ENCODE measurements at places on chromosomes 2 and 18. TPM values are rescaled to one million over a fixed set of nuclear protein-coding genes. Genes with fewer than 3 reads are reported as not detected.
A peak's percentile ranks its signal among the peaks of the same experiment; 100 is the strongest.

GRCh38 chr2:46914578-46915230 is 902 bp downstream of the MCFD2 start:
- no peak for DNase-seq
- H3K4me1 ChIP-seq: peaks cover 43% of the 10 kb centered on the region
- H3K27ac ChIP-seq: peak overlapping the region; percentile 82
- peaks cover 10% of the 10 kb centered on the region for H3K36me3 ChIP-seq
- peak overlapping the region; percentile 87 for H3K4me3 ChIP-seq
- no peaks in the 10 kb centered on the region for H3K27me3 ChIP-seq

DNA sequence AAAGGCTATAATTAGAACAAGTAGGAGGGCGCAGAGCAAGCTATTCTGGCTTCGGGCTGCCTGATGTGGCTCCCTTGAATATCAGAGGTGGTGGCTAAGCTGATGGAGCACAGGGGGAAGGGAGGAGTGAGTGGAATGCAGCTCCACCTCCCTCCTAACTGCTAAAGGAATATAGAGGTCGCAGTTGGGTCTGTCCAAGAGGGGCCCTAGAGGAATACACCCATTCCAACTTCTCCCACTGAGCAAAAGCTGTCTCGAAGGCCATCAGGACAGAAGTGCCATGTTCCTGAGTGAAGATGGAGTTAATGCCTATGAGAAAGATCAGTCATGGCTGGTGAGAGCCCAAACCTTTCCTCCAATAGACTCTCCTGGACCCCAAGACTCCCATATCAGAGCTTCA is 32.8 kb upstream of the MARCO start:
- no peaks in the 10 kb centered on the region for H3K27me3 ChIP-seq
- H3K4me1 ChIP-seq: no peaks in the 10 kb centered on the region
- DNase-seq: no peak
- H3K4me3 ChIP-seq: no peak overlapping the region
- H3K27ac ChIP-seq: no peak overlapping the region

GRCh38 chr18:22839340-22839821 is 93.7 kb upstream of the RBBP8 start:
- DNase-seq: no peak
- peaks cover 5% of the 10 kb centered on the region for H3K27me3 ChIP-seq
- H3K4me3 ChIP-seq: no peak overlapping the region
- H3K4me1 ChIP-seq: peaks cover 12% of the 10 kb centered on the region
- no peaks in the 10 kb centered on the region for H3K36me3 ChIP-seq

DNA sequence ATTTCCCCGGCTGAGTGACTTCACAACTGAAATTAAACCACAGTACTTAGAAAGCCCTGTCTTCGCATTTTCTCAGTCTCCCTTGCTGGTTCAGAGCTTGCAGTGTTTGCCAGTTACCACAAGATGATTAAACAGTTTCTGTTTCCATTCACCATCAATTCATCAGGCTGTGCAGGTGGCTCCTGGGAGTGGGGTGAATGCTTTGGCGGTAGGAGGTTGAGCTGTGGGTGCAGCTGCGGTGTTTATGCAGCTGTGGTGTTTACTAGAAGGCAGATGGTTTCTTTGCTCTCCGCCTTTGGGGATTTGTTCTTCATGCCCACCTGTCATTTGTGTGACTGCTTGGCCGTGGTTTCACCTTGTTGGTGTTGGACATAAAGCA is 16.1 kb downstream of the ACOXL start:
- no peak overlapping the region for H3K27ac ChIP-seq
- H3K4me1 ChIP-seq: peaks cover 23% of the 10 kb centered on the region
- peak overlapping the region; percentile 22 for H3K4me3 ChIP-seq
- H3K36me3 ChIP-seq: no peaks in the 10 kb centered on the region
- no peaks in the 10 kb centered on the region for H3K27me3 ChIP-seq

GRCh38 chr2:19114754-19115231 is 243.6 kb downstream of the OSR1 start:
- no peak overlapping the region for H3K4me3 ChIP-seq
- DNase-seq: no peak
- H3K36me3 ChIP-seq: no peaks in the 10 kb centered on the region
- H3K27me3 ChIP-seq: no peaks in the 10 kb centered on the region

- peak overlapping the region; percentile 66 for H3K27ac ChIP-seq
- H3K36me3 ChIP-seq: no peaks in the 10 kb centered on the region
- H3K27me3 ChIP-seq: no peaks in the 10 kb centered on the region
- DNase-seq: peak; percentile 67
- peaks cover 80% of the 10 kb centered on the region for H3K4me1 ChIP-seq
Observed at GRCh38 chr18:77127769-77128671, 4.6 kb downstream of the MBP start.

GRCh38 chr2:40102447-40102846 is 323.4 kb upstream of the THUMPD2 start:
- no peaks in the 10 kb centered on the region for H3K27me3 ChIP-seq
- H3K36me3 ChIP-seq: no peaks in the 10 kb centered on the region
- no peak overlapping the region for H3K4me3 ChIP-seq
- DNase-seq: no peak

GRCh38 chr18:63078471-63078870 is 241.1 kb downstream of the BCL2 start:
- no peaks in the 10 kb centered on the region for H3K27me3 ChIP-seq
- H3K36me3 ChIP-seq: no peaks in the 10 kb centered on the region
- DNase-seq: no peak
- H3K4me3 ChIP-seq: no peak overlapping the region
- no peak overlapping the region for H3K27ac ChIP-seq
- H3K4me1 ChIP-seq: no peaks in the 10 kb centered on the region

DNA sequence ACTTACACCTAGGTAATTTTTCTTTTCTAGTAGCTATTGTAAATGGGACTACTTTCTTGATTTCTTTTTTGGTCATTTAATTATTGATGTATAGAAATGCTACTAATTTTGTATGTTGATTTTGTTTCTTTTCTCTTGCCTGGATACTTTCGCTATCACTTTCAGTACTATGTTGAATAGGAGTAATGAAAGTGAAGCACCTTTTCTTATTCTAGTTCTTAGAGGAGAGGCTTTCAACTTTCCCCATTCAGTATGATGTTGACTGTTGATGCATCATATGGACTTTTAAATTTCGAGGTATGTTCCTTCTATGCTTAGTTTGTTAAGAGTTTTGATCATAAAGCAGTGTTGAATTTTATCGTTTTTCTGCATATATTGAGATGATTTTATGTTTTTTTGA is 142.5 kb downstream of the CDH19 start:
- H3K27ac ChIP-seq: no peak overlapping the region
- no peak for DNase-seq
- H3K36me3 ChIP-seq: no peaks in the 10 kb centered on the region
- no peak overlapping the region for H3K4me3 ChIP-seq

GRCh38 chr2:72149556-72150156 is 2.0 kb upstream of the CYP26B1 start:
- H3K27ac ChIP-seq: no peak overlapping the region
- peaks cover 41% of the 10 kb centered on the region for H3K4me1 ChIP-seq
- DNase-seq: no peak
- H3K4me3 ChIP-seq: peak overlapping the region; percentile 24
- H3K36me3 ChIP-seq: no peaks in the 10 kb centered on the region

DNA sequence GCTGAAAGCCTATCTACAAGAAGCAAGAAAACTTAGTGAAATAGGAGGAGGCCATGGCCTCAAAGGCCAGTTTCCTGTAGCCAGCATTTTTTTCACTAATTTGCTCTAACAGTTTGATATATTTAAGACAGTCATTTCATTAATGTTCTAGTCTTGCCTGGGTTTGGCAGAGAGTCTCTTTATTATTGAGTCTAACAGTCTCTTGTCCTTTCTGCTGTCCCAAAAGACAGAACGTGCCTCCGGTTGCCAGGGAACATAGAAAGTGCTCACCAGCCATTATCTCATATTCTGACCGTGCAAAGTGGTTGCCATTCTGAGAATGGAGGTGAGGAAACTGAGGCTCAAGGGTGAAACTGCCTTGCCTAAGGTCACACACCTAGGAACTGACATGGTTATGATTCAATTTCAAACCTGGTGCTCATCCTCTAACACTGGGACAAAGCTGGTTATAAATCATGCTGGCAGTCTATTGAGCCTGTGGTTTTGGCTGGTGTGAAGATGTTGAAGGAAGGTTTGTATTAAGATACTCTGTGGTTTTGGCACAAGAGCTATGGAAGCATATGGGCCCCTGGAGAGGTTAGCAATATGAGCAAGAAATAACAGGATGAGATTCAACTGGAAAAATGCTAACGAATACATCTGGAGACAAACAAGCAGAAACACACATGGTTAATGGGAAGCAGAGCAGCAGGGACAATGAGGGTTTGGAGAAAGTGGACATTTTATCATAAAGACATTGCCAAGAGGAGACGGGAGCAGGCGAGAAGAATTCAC is 903.3 kb upstream of the KLHL29 start:
- H3K27me3 ChIP-seq: no peaks in the 10 kb centered on the region
- DNase-seq: no peak
- no peak overlapping the region for H3K27ac ChIP-seq
- no peaks in the 10 kb centered on the region for H3K4me1 ChIP-seq
- H3K36me3 ChIP-seq: no peaks in the 10 kb centered on the region
- no peak overlapping the region for H3K4me3 ChIP-seq

DNA sequence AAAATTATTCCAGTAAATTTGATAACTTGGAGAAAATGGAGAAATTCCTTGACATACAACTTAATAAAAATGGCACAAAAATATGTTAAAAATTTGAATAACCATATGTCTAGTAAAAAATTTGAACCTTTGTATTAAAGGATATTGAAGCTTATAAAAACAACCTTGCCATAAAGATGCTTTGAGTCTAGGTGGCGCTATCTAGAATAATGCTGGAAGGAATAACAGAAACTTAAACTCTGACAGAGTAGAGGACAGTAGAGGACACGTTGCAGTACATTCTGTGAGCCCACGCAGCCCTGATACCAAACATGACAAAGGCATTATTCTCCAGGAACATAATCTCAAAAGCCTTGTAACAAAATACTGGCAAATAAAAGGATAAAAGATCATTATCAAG is 44.7 kb upstream of the ALKAL2 start:
- no peaks in the 10 kb centered on the region for H3K36me3 ChIP-seq
- H3K27me3 ChIP-seq: peaks cover 5% of the 10 kb centered on the region
- DNase-seq: no peak
- H3K4me3 ChIP-seq: no peak overlapping the region
- no peaks in the 10 kb centered on the region for H3K4me1 ChIP-seq

GRCh38 chr2:215880970-215881369 is 132.4 kb downstream of the MREG start:
- no peak overlapping the region for H3K4me3 ChIP-seq
- H3K36me3 ChIP-seq: no peaks in the 10 kb centered on the region
- H3K27me3 ChIP-seq: no peaks in the 10 kb centered on the region
- no peak for DNase-seq
- no peak overlapping the region for H3K27ac ChIP-seq
- no peaks in the 10 kb centered on the region for H3K4me1 ChIP-seq

GRCh38 chr2:205680067-205680466 is 2.2 kb upstream of the NRP2 start:
- H3K27me3 ChIP-seq: peaks cover 22% of the 10 kb centered on the region
- H3K36me3 ChIP-seq: no peaks in the 10 kb centered on the region
- no peak overlapping the region for H3K4me3 ChIP-seq
- DNase-seq: no peak
- peaks cover 18% of the 10 kb centered on the region for H3K4me1 ChIP-seq
- H3K27ac ChIP-seq: no peak overlapping the region

- H3K27ac ChIP-seq: no peak overlapping the region
- no peaks in the 10 kb centered on the region for H3K36me3 ChIP-seq
- H3K27me3 ChIP-seq: no peaks in the 10 kb centered on the region
- no peak overlapping the region for H3K4me3 ChIP-seq
- DNase-seq: no peak
- no peaks in the 10 kb centered on the region for H3K4me1 ChIP-seq
Observed at GRCh38 chr2:52510432-52510831, 1257.2 kb upstream of the CHAC2 start.

- H3K27ac ChIP-seq: no peak overlapping the region
- no peaks in the 10 kb centered on the region for H3K4me1 ChIP-seq
- no peak overlapping the region for H3K4me3 ChIP-seq
Observed at GRCh38 chr2:61949714-61950560, 44.5 kb downstream of the COMMD1 start.

IHH gene
- not detected for total RNA-seq

CDC42EP3 gene
- 56.1 TPM for total RNA-seq

C2orf78 gene
- not detected for total RNA-seq

LOXL3 gene
- 0.32 TPM for total RNA-seq

RAB6C gene
- not detected for total RNA-seq

SPR gene
- not detected for total RNA-seq

HMSD gene
- total RNA-seq: 2.2 TPM

Data from CD4-positive, alpha-beta memory T cell (primary cell).